PC-9 (cell line): ENCODE measurements at places on chromosomes 3 and 15. TPM values are rescaled to one million over a fixed set of nuclear protein-coding genes. Genes with fewer than 3 reads are reported as not detected.

RHOV gene
- total RNA-seq: 1.4 and 4.1 TPM in 2 replicates

CTXN2 gene
- not detected in 2 replicates for total RNA-seq

PLSCR5 gene
- not detected in 2 replicates for total RNA-seq

ISLR gene
- not detected in 2 replicates for total RNA-seq

ZMAT3 gene
- 5.9 and 7.2 TPM in 2 replicates for total RNA-seq

OSBPL10 gene
- total RNA-seq: 42.0 and 56.9 TPM in 2 replicates

PRR20G gene
- total RNA-seq: not detected in 2 replicates

C3orf52 gene
- total RNA-seq: 7.5 and 9.9 TPM in 2 replicates

GOLGA8N gene
- 1.6 and 2.4 TPM in 2 replicates for total RNA-seq

ATP8B4 gene
- total RNA-seq: 0.20 and 0.60 TPM in 2 replicates

RLBP1 gene
- not detected in 2 replicates for total RNA-seq

JMJD7 gene
- 6.5 and 11.7 TPM in 2 replicates for total RNA-seq

MAP6D1 gene
- 2.2 TPM in 2 replicates for total RNA-seq

MCTP2 gene
- total RNA-seq: 4.1 and 5.7 TPM in 2 replicates

WDR93 gene
- 1.1 and 1.8 TPM in 2 replicates for total RNA-seq

ADAMTS9 gene
- 1.2 and 4.5 TPM in 2 replicates for total RNA-seq

ATP13A5 gene
- not detected in 2 replicates for total RNA-seq

ANKUB1 gene
- total RNA-seq: not detected in 2 replicates

IL17RE gene
- 22.7 and 23.8 TPM in 2 replicates for total RNA-seq

WNT5A gene
- 146 and 174 TPM in 2 replicates for total RNA-seq

PDZRN3 gene
- total RNA-seq: not detected in 2 replicates

PLD1 gene
- 32.5 and 33.3 TPM in 2 replicates for total RNA-seq

STRA6 gene
- total RNA-seq: 64.9 and 83.6 TPM in 2 replicates

SLC6A11 gene
- total RNA-seq: not detected in 2 replicates

EPM2AIP1 gene
- total RNA-seq: 9.2 and 10.5 TPM in 2 replicates

UTS2B gene
- total RNA-seq: 1.1 TPM in 2 replicates

TMEM207 gene
- not detected in 2 replicates for total RNA-seq

C3orf22 gene
- not detected in 2 replicates for total RNA-seq

GPR149 gene
- total RNA-seq: not detected in 2 replicates

GPR62 gene
- not detected in 2 replicates for total RNA-seq

CCR1 gene
- total RNA-seq: 0.28 TPM in 1 of 2 replicates, not detected in the other

SCG5 gene
- total RNA-seq: 0.39 TPM in 1 of 2 replicates, not detected in the other

ECE2 gene
- not detected in 2 replicates for total RNA-seq

STAB1 gene
- total RNA-seq: 0.04 TPM in 1 of 2 replicates, not detected in the other

DPPA2 gene
- not detected in 2 replicates for total RNA-seq

PTPRG gene
- 22.0 and 32.9 TPM in 2 replicates for total RNA-seq

VGLL3 gene
- total RNA-seq: 20.5 and 26.8 TPM in 2 replicates

UBAP1L gene
- total RNA-seq: 2.5 and 3.1 TPM in 2 replicates

STAC gene
- 14.7 and 17.6 TPM in 2 replicates for total RNA-seq

CCR2 gene
- not detected in 2 replicates for total RNA-seq

CDHR4 gene
- total RNA-seq: 2.0 and 3.5 TPM in 2 replicates

CLK3 gene
- total RNA-seq: 70.7 and 80.1 TPM in 2 replicates

SEMA5B gene
- not detected in 2 replicates for total RNA-seq

SLC6A20 gene
- not detected in 2 replicates for total RNA-seq

NAALADL2 gene
- 10.6 and 12.8 TPM in 2 replicates for total RNA-seq

FGF7 gene
- not detected in 2 replicates for total RNA-seq

IGSF11 gene
- not detected in 2 replicates for total RNA-seq

CHST13 gene
- total RNA-seq: 0.52 and 1.2 TPM in 2 replicates

CPLX3 gene
- total RNA-seq: not detected in 2 replicates

UBE2E2 gene
- total RNA-seq: 45.0 and 48.7 TPM in 2 replicates

SPATA12 gene
- total RNA-seq: 0.43 and 0.57 TPM in 2 replicates

RARB gene
- 0.75 and 1.0 TPM in 2 replicates for total RNA-seq

ZNF501 gene
- total RNA-seq: 2.6 and 3.9 TPM in 2 replicates

ZBBX gene
- total RNA-seq: 0.38 and 0.85 TPM in 2 replicates

ZDHHC23 gene
- total RNA-seq: 17.5 and 20.9 TPM in 2 replicates

GOLIM4 gene
- total RNA-seq: 10.9 and 17.5 TPM in 2 replicates

MORC1 gene
- total RNA-seq: not detected in 2 replicates

PYGO1 gene
- total RNA-seq: 3.9 and 5.1 TPM in 2 replicates
